Anterior cingulate cortex (tissue), 58 donors: ENCODE measurements at places on chromosomes 1 and 21.
A peak's percentile ranks its signal among the peaks of the same experiment; 100 is the strongest.

- peak; percentile 62 for DNase-seq
Measured at GRCh38 chr1:88175631-88176226, 508.3 kb upstream of the PKN2 start.

DNA sequence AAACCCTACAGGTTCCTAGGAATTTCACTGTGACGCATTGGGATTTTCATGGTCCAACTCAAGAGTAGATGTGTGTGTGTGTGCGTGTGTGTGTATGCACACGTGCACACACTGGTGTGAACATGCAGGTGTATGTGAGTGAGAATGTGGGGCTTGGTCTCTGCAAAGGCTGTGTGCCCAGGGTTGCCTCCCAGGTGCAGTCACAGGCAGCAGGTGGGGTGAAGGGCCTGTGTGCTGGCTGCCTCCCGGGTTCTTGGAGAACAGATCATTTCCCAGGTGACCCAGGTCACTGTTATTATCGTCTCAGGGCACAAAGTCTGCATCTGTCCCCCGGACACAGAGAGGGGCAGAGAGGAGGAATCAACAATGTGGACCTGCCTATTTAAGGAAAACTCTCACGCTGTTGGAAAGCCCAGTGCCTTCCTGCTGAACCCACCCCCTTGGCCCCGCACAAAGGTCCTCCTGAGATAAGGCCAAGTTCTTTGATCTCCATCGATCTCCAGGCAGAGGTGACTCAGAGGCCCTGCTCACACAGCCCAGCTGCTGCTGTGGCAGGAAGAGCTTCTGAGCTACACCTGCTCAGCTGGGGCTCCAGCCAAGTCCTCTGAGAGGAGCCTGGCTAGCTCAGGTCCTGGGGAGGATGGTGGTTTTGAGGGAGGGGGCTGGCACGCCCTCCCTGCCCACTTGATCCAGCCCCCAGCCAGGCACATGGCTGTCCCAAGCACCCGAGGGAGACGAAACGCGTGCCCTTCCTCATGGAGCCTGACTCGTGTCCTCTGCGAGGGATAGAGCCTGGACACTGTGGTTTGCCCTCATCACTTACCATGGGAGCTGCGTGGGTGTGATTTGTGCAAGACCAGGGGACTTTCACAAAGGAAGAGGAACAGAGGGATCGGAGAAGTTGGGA lies 134.0 kb upstream of the ARHGEF16 start:
- DNase-seq: no peak

- DNase-seq: no peak
Measured at GRCh38 chr1:212073490-212073889, 37.9 kb downstream of the DTL start.

- DNase-seq: no peak
Measured at GRCh38 chr21:31870472-31871193, 2.2 kb upstream of the HUNK start.

GRCh38 chr1:40058453-40059337 lies 18.2 kb downstream of the CAP1 start:
- DNase-seq: no peak
